Mucosa of gallbladder (tissue), 1 donor: ENCODE measurements at places on chromosomes 5 and 9. TPM values are rescaled to one million over a fixed set of nuclear protein-coding genes. Genes with fewer than 3 reads are reported as not detected.

The SPINK4 gene
- total RNA-seq: 2.5 TPM

The OR1J2 gene
- not detected for total RNA-seq

The SOX30 gene
- total RNA-seq: 0.09 TPM

The CDC20B gene
- total RNA-seq: 0.20 TPM

The KYAT1 gene
- total RNA-seq: 9.7 TPM

The TMEM8B gene
- 36.2 TPM for total RNA-seq

The COL27A1 gene
- total RNA-seq: 41.1 TPM

The NEUROG1 gene
- not detected for total RNA-seq

The LHX2 gene
- 0.17 TPM for total RNA-seq

The ARHGEF39 gene
- 6.4 TPM for total RNA-seq

The CATSPER3 gene
- total RNA-seq: 1.0 TPM

The MARCOL gene
- total RNA-seq: not detected

The ADAMTS6 gene
- 19.0 TPM for total RNA-seq

The PCDHGA6 gene
- 6.6 TPM for total RNA-seq

The MEGF10 gene
- total RNA-seq: 0.63 TPM

The PCDHGA4 gene
- total RNA-seq: 3.3 TPM

The ACTBL2 gene
- total RNA-seq: not detected

The SOHLH1 gene
- total RNA-seq: not detected

The ROR2 gene
- total RNA-seq: 21.5 TPM

The FGF1 gene
- total RNA-seq: 0.98 TPM

The MARCHF3 gene
- 48.2 TPM for total RNA-seq

The ZFP37 gene
- 2.8 TPM for total RNA-seq

The OR13D1 gene
- total RNA-seq: not detected

The NUTM2G gene
- not detected for total RNA-seq

The SLC45A2 gene
- total RNA-seq: 0.66 TPM

The ASPN gene
- 40.9 TPM for total RNA-seq

The TEX48 gene
- not detected for total RNA-seq

The NTRK2 gene
- total RNA-seq: 33.2 TPM

The TNFSF15 gene
- 2.2 TPM for total RNA-seq

The PCDHGB4 gene
- total RNA-seq: 5.2 TPM

The TIMD4 gene
- total RNA-seq: 0.29 TPM

The IL9 gene
- total RNA-seq: not detected

The SLCO6A1 gene
- not detected for total RNA-seq

The ST6GALNAC4 gene
- total RNA-seq: 42.1 TPM

The LOX gene
- total RNA-seq: 9.9 TPM

The PLAC8L1 gene
- not detected for total RNA-seq

The RFX3 gene
- 16.3 TPM for total RNA-seq

The GABRA6 gene
- not detected for total RNA-seq

The MYMK gene
- total RNA-seq: not detected

The DMRTA1 gene
- 3.4 TPM for total RNA-seq
